Femur (tissue), 1 donor: ENCODE measurements at places on chromosomes 2 and 18.

- DNase-seq = no peak
Observed at GRCh38 chr2:47043891-47044239, 111.2 kb downstream of the STPG4 start.

DNA sequence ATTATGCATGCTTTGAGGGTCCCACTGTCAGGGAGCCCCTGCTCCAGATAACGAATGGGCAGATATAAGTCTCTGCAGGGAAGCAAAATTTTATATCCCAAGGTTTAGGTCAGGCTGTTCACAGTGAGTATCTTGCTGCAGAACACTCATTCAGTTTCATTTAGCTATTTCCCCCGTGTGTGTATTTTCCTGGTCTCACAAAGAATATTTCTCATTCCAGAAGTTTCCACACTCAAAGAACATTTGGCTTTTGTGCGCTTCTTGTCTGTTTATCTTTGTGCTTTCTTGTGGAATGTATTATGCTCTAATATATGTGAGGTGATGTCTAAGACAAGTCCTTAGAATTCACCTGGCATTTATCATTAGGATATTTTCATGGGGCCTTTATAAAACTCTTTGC lies 140.4 kb upstream of the MMADHC start:
- DNase-seq = no peak

DNA sequence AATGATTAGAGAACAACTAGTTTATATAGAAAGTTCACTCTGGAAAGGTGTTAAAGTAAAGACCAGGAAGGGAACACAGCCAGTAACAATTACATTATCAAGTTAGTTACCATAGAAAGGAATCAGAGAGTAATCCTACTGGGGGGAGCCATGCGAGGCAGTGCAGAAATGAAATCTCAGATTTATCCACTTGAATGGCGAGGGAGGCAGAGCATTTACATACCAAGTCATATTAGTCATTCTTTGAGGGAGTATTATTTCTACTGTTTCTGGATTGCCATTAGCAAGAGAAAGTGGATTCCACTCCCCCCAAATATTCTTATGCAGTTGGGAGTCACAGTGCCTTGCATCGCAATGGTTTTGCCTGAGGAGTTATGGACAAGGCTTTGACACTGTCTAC lies 472.7 kb upstream of the TRIB2 start:
- DNase-seq = no peak

DNA sequence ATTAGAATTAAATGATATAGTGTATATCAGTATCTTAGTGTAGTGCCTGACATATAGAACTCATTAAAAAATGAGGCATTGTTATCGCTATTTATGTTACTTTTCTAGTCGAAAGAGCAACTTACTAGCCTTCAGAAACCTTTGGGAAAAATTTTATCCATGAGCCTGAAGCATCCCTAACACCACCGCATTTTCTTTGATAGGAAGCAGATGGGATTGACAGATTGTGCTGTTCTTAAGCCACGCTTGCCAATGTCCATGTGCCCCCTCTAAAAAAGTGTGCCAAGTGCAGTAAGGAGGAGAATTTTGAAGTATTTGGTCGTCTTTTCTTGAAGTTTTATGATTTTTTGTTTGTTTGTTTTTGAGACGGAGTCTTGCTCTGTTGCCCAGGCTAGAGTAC lies 29.1 kb downstream of the PPM1B start:
- no peak for DNase-seq

GRCh38 chr18:46899274-46899948 lies 17.9 kb downstream of the PIAS2 start:
- no peak for DNase-seq
